ENCODE measurements at places on chromosomes 12 and 14.
A peak's percentile ranks its signal among the peaks of the same experiment; 100 is the strongest.

GRCh38 chr12:131817241-131817640 lies 11.0 kb upstream of the MMP17 start:
- DNase-seq: no peak

DNA sequence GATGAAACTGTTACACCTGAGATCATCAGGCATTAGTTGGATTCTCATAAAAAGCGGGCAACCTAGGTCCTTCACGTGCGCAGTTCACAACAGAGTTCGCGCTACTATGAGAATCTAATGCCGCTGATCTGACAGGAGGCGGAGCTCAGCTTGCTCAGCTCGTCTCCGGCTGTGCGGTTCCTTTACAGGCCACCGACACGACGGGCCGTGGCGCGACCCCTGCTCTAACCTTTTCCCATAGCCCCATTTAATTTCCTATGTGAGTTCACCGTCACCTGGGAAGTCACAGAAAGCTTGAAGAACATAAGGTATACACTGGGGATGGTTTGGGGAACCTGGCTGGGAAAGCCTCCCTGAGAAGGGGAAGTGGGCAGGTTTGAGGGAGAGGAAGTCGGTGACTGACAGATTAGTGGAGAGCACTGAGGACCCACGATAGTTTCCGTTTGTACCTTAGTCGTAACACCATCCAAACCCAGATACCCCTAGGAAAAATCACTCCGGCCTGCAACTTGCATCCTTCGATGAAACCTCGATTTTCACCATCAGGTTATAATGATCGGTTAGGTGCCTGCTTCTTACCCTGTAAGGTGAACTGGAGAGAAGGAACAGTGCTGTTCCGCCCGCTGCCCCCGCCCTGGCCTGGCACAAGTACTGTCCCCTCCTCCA lies 2.8 kb upstream of the AAAS start:
- peak; percentile 19 for DNase-seq

- no peak for DNase-seq
Observed at GRCh38 chr12:69007101-69007854, 74.3 kb upstream of the CPM start.

- no peak for DNase-seq
Observed at GRCh38 chr12:96359328-96359727, 40.9 kb downstream of the CDK17 start.

DNA sequence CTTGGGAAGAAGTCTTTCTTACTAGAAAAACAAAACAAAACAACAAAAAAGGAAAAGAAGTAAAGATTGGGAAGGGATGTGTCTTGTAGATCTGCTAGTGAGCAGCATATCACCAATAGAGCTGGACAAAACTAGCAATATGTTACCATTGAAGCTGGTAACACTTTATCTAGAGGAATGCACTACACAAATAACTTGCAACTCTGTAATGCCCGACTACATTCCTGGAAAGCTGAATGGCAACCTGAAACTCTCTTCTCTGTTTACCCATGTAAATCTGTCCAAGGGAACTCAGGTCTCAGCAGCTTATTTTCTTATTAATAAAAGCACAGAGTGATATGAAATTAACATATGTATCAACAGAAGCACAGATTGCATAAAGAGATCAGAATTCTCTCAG lies 624.4 kb downstream of the KCNH5 start:
- DNase-seq: no peak

DNA sequence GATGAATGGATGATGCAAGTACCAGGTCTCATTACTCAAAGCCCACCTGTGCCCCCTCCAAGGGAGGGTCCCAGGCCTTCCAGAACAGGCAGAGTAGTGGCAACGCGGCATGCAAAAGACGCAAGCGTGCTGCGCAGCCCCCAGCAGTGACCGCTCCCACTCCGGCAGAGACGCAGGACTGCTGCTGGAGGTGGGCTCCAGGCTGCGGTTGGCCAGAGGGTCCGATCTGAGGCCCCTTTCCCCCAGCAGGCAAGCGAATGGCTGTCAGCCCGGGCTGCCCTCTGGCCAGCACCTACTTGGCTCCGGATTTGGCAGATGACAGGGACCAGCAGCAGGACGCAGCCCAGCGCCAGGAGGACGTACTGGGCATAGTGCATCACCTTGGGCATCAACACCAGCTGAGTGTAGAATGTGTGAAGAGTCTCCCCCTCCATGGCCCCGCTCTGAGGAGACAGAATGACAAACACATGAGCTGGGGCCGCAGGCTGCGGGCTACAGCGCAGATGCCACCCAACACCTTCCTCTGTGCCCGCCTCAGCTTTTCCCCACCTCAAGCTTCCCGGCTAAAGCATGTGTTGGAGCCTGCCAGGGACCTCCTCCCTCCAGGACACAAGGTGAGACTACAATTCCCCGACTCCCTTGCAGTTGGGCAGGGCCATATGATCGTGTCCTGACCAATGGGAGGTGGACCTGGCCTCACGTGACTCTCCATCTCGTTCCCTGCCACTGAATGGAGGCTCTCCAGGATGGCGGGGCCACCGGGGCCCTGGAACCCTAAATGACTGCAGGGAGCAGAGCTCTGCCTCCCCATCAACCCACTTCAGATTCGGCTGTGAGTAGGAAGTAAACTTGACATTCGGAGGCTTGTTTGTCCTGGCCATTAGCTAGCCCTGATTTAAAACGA lies 77.4 kb downstream of the SCARB1 start:
- no peak for DNase-seq

DNA sequence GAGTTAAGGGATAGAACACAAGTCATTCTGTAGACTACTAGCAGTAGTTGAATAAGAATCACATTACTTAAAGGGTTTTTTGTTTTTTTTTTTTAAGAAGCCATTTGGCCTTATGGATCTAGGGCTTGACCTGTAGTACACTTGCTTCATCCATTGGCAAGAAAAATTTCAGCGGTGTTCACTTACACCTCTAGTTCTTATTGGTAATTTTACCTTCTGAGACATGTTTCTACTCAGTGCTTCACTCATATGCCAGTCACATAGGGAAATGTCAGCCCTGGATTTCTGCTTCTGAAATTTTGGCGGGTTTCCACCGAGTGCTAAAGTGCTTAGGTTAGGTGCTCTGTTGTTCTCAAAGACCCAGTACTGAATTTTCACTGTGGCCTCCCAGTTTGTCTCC lies 72.9 kb downstream of the FRMD6 start:
- DNase-seq: no peak

DNA sequence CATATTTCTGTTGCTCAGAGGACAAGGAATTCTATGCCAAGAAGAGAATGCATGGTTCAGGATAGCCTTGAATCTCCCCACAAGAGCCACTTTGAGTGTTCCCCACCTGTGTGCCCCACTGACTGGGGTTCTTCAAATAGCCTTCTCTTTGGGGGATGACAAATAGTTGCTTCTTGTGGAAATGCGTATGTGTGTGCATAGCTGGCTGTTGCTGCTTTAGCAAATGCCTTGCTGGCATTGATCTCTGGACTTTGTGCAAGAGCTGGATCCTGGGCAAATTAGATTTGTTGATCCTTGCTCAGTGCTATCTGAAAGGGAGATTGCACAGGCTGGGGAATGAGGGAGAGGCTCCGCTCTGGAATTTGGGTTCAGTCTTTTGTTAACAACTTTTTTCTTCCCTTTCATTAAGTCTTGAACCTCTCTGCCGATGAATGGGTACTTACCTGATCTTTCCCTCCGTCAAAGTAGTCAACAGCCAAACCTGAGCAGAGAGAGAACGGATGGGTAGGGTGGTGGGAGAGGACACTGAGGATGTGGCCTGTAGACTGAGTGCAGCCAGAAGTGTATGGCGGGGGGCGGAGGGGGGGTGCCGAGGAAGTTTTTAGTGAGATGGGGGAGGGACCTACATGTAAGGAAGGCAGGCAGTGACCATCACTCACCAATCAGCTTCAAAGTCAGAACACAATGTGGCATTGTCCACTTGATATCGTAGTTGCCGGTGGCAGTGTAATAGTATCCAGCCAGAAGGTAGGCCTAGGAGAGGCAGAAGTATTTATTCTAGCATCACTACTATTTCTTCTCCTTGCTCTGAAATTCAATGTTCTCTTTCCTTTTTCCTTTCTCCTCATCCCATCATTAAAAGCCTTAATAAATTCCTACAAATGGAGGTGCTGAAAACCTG lies 10.7 kb downstream of the EMG1 start:
- no peak for DNase-seq

DNA sequence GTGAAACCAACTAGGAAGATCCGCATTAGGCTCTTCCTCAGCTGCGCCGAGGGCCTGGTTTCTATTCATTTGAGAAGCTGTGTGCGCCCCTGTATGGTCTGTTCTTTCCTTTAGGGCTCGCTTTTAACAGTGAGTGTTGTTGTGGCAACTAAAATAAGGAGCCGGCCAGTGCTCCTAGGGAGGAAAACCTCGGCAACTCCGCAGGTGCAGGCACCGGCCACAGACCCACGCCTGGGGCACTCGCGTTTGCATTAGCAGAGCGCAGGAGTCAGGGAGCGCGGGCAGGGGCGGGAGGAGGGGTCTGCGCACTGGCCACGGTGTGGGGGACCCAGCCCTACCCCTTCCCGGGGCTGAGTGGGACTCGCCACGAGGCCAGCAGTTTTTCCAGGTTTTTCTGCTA lies 50.5 kb downstream of the STX2 start:
- DNase-seq: no peak

DNA sequence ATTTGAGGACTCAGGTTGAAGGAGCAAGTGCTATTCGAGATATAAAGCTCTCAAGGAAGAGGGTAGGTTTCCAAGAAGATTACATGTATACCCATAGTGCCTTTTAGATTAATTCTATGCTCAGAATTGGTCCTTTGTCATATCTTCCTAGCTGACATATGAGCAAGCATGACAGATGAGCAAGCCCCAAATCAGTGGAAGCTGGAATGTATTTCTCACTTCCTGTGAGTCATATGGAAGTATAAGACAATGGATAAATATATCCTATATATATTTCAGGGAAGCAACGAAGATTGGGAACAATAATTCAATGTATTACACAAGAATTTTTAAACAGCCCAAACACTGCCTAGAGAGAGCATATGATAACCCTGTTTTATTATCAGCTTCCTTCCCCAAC lies 674.1 kb upstream of the ATXN7L3B start:
- DNase-seq: no peak

- DNase-seq: no peak
Observed at GRCh38 chr12:57212701-57213057, 3.9 kb upstream of the NXPH4 start.

- DNase-seq: no peak
Observed at GRCh38 chr14:53596853-53597525, 359.6 kb downstream of the BMP4 start.

- DNase-seq: no peak
Observed at GRCh38 chr12:72502546-72502945, 230.4 kb downstream of the TRHDE start.

- DNase-seq: no peak
Observed at GRCh38 chr12:44246482-44247105, 410.7 kb downstream of the TMEM117 start.

DNA sequence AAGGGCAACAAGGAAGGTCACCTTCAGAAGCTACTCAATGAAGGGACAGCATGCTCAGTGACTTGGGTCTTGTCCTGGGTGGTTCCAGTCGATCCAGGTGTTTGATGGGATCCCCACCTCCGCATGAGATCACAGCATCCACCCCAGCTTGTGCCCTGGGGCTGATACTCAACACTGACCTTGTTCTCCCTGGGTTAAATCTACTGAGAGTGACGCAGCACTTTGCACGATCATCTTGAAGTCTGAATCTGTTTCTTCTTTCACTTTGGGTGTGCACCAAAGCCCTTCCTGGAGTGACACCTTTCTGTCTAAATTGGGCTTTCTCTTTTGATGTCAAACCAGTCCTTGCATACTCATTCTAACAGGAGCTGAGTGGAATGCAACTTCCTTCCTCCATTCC lies 13.8 kb downstream of the NOS1 start:
- DNase-seq: no peak

DNA sequence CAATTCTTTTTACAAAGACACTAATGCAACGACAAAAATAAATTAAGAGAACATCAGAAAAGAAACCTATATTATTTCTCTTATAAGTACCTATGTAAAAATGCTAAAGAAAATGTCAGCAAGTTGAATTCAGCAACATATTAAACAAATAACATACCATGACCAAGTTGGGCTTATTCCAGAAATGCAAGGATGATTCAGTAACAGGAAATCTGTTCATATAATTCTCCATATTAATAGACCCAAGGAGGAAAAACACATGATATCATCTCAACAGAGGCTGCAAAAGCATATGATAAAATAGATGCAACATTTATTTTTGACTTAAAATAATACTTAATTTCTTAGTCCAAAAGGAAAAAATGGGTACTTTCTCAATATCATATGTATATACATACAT lies 25.1 kb upstream of the GPHB5 start:
- no peak for DNase-seq

DNA sequence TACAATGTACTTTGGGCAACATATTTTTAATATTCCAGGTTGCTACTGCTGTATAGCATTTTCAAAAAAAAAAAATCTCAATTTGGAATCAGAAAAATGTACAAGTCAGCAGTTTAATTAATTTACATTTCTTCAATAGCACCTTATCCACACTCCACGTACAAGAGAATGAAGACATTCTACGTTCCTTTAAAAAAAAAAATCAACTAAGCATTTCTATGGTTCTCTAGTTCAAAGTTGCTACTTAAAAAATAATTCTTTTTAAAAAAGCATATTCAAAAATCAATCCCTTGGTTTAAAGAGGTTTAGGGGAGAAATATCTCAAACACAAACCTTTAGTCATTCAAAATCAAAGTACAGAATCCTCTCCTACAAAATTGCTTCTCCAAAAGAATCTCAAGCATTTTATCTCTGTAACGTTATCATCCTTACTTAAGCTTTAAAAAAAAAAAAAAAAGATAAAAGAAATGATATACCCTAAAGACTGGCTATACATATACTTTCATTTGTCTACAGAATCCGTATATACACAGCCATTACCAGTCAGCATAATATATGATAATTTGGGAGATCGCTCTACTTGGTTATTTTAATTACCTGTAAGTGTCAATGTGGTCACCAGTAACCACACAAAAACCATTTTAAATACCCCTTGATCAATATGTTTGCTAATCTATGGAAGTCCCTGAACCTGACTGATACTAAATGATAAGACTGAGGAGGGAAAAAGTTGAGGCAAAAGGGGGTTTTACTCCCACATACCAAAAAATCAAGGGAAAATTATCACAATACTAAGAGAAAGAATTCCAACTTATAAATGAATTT lies 2.7 kb downstream of the MED13L start:
- DNase-seq: no peak

DNA sequence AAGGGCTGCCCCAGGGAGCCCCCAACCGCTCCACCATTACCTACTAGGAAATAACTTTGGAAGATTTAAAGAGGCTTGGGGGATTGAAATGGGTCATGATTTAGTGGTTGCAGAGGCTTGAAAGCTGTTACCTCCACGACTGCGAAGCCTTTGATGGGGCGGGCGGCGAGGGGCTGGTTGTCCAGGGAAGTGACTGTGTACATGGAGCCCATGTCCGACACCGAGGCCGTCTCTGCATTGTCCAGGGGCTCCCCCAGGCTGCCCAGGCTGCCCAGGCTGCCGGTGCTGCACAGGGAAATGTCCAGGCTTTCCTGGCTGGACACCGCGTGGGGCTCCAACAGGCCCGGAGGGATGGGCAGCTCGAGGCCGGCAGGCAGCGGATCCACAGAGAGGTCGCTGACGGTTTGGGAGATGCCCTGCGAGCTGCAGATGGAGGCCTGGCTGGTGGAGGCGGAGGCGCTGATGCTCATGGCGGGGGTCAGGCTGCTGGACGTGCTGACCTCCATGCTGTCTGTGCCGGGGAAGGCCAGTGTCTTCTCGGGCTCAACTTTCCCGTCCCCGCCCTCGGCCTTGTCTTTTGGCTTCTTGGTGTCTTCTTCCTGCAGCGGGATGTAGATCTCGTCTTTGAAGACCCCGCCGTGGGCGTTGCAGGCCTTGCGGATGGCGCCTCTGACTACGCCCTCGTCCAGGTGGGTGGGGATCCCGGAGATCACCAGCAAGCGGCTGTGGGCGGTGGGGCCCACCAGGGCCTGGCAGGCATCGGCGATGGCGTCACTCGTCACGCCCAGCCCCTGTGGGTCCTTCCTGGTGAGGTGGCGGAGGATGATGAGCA lies 58.9 kb downstream of the TRAFD1 start:
- no peak for DNase-seq
